ENCODE measurements at places on chromosomes 13 and 19. TPM values are rescaled to one million over a fixed set of nuclear protein-coding genes. Genes with fewer than 3 reads are reported as not detected.

Gene RNASEH2B
- total RNA-seq = 106 TPM

Gene APOC1
- 2.3 TPM for total RNA-seq

Gene IL27RA
- total RNA-seq = 2.5 TPM

Gene CGB5
- total RNA-seq = not detected

Gene ZDHHC20
- total RNA-seq = 56.5 TPM

Gene IRGC
- total RNA-seq = not detected

GRCh38 chr19:28334419-28334818 lies 878.5 kb downstream of the UQCRFS1 start:
- no peak for DNase-seq

GRCh38 chr19:53826876-53827275 lies 2.8 kb upstream of the NLRP12 start:
- no peak for DNase-seq

DNA sequence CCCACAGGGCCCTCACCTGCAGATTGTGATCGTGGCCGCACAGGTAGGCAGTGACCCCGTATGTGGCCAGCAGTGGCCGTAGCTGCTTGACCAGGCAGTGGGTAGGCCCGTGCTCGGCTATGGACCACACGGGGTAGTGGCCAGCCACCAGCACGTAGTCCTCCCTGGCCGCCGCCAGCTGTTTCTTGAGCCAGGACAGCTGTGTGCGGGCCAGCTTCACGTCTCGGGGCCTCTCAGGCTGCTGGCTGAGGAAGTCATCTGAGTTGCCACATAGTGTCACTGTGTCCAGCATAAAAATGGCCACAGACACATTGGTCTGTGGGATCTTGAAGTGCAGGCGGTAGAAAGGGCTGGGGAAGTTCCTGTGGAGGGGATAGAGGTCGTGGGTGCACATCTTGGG lies 1.2 kb downstream of the ACP5 start:
- no peak for DNase-seq

DNA sequence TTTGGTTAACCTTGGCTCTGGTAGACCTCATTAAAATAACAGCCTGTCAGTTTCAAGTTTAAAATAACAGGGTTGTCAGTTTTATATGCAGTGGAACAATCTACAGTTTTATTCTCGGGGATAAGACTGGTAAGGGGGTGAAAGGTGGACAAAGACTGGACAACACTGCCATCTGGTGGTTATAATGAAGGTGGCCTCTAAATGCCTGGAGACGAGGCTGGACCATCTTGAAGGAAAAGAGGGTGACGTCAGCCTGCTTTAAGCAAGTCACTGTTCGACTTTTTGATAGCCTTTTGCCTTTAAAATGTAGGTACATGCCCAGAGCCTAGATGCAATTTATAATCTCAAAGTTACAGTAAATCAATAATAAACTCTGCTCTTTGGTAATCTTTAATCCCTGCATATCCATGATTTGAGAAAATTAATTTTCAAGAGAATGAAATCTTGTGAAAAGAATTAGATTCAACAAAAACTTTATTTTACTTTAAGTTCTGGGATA lies 117.0 kb downstream of the DCT start:
- DNase-seq = peak; percentile 82

- DNase-seq = no peak
Measured at GRCh38 chr19:35852029-35852780, at the start of gene NPHS1. Gene NPHS1 (minus strand): TSS chr19:35852504. CDS start chr19:35851837, 667 bp downstream.

DNA sequence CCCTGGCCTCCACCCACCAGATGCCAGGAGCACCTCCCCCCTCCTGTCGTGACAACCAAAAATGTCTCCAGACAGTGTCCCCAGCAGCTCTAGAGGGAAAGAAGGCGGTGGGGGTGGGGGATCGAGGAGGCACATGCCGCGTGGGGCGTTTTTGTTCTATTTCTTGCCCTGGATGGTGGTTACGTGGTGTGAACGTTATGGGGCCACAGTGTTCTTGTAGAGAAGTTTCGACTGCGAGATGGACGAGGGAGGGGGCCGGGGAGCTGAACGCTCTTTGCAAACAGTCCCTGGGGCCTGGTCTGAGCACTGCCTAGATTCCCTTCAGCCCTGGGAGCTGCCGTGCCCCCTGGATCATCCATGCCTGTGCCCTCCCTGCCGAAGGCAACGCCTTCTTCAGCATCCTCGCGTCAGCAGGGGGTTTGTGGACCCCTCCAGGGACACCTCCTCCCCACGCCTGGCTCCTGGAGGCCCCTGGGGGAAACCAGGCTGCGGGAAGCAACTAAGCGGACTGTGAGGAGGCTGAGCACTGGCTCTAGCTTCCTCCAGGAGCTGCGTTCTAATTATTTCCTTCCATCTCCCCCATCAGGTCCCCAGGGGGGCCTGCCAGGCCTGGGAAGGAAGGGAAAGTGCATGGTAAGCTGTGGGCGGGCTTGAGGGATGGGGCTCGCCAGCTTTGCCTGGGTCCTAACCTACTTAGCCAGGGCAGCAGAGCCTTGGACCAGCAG lies 131.5 kb downstream of the IER2 start:
- DNase-seq = no peak

DNA sequence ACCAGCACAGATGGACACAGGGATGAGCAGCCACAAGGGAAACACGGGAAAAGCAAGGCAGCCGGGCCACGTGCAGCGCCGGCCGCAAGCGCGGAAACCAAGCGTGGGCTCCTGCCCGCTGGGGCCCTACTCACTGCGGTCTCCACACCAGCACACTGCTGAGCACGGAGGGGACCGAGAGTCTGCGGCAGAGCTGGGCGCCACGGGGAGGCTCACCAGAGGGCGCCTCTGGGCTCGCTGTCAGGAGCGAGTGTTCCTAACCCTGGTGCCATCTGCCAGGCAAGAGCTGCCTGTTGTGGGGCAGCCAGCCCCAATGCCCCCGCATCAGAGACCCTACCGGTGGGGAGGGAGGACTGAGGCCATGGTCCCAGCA lies 26.5 kb downstream of the MPND start:
- DNase-seq = no peak

- no peak for DNase-seq
Measured at GRCh38 chr13:25584087-25584486, 212.3 kb downstream of the ATP8A2 start.

GRCh38 chr19:46678110-46678732 lies 17.2 kb upstream of the DACT3 start:
- DNase-seq = no peak

- no peak for DNase-seq
Measured at GRCh38 chr19:38172001-38172400, 52.0 kb downstream of the DPF1 start.

GRCh38 chr13:95650696-95651095 lies 6.2 kb upstream of the DZIP1 start:
- DNase-seq = no peak

- DNase-seq = no peak
Measured at GRCh38 chr13:20891034-20891433, 11.5 kb downstream of the XPO4 start.

Measured in sigmoid colon (tissue), 7 donors.